ENCODE measurements at places on chromosomes 13 and 19. TPM values are rescaled to one million over a fixed set of nuclear protein-coding genes. Genes with fewer than 3 reads are reported as not detected.

DNA sequence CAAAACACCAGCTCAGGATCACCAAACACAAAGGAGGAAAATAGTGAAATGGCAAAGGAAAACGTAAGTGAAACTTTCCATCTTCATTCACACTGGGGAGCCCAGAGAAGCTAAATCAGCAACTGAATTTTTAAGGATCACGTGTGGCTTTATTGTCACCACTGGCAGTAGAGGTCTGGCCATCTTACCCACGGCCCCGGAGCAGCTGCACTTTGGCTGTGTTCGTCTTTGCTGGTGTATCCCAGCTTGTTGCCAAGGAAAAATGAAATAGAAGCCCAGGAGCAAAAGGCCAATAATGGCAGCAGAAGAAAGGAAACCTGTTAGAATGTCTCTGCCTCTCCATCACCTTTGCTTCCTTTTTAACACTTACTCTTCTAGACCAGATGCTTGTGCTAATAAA, 274.7 kb downstream of the FOXO1 start:
- no peak for DNase-seq

GRCh38 chr19:17915940-17916593, 16.7 kb upstream of the CCDC124 start:
- DNase-seq = no peak

DNA sequence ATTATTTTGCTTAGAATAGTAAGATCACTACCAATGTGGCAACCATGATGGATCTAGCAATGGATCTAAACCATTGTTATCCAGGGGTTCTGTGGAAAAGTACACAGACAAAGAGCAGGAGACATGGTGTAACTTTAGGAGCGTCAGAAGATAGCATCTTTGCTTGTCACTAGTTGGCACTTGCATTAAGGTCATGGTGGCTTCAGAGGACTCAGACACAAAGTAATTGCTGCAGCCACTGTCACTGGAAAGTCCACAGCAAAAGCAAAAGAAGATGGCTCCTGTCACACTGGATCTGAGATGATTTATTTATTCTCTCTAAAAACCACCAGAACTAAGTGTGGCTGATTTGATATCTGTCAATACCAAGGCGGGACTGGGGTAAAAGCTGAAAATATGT, 93.3 kb upstream of the PCDH20 start:
- DNase-seq = no peak

DNA sequence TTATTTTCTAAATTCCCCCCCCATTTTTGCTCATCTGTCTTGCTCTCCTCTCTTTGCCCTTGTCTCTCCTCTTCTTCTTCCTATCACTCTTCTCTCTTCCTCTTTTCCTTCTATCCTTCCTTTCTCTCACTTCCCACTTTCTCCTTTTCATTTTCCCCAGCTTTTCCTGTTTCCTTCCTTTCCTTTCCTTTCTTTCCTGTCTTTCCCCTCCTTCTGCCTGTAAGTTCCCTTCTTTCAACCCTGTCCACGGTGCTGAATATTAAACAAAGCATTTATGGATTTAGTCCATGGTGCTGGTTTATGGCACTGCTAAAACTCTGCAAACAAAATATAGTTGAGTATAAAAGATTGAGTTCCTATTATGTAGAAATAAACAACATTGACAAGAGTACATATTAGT, 27.6 kb downstream of the SCEL start:
- DNase-seq = no peak

DNA sequence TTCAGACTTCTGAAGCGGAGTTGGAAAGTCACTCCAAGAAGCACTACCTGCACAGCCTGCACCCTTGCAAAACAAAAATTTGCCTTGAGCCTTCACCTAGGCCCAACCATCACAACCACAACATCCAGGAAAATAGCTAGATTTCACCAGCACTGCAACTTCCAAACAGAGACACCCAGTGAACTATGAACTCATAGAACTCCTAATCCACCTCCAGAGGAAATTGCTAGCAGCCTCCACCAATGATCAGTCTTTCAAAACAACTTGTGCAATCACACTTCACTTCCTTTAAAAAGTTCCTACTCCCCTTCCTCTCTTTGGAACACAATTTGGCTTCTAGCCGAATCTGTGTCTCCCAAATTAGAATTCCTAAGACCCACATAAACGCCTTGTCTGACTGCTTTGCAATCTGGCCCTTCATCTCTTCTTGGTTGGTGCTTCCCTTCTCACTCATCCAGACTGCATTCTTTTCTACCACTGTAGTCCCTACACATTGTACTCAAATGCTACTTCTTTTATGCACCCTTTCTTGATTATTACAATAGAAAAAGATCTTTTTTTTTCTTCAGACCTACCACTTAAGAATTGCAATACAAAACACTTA, 489.2 kb upstream of the ARGLU1 start:
- DNase-seq = no peak

DNA sequence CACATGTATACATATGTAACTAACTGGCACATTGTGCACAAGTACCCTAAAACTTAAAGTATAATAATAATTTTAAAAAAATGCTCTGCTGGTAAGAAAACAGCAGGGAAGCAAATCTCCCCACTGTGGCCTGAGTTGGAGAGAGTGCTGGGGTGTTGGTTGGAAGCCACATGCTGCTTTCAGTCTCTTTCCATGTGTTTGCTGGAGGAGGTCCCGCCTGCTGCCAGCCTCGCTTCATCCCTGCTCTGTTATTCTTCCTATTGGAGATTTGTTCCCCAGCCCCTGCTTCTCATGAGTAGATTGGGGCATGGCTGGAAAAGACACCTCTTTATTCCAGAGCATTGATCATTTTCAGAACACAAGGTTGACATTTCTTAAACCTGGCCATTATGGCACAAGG, 230.5 kb downstream of the FGF9 start:
- DNase-seq = no peak

DNA sequence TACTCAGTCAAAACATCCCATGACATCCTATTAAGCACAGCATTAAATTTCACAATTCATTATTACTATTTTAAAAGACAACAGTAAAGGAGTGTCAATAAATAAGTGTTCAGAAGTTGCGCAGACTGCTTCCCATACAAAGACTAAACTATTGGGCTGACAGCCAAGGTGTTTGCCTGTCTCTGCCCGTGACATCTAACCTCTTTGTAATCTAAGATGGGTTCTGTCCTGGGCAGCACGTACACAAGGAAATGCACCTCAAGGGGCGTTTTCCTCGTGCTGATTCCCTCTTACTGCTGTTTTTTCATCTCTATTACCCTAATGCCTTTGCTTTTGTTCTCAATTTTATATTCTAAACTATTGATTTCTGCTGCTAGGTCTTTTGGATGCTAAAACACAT, 216.3 kb downstream of the NHLRC3 start:
- no peak for DNase-seq

DNA sequence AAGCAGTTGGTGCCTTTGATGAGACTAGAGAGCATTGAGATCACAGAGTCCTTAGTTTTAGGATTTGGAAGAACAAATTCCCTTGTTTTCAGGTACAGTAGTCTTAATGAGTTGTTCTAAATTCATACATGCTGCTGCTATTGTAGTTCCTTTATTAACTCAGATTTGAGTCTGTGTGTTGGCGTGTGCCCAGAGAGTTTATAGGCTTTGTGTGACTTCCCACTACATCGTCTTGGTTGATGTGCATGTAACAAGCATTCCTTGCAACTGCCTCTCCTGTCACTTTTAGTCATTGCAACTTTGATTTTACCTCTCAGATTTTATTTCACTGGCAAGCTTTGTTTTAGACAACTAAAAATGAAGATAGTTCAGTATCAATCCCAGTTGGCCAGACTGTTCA, 135.5 kb downstream of the ZAR1L start:
- no peak for DNase-seq

DNA sequence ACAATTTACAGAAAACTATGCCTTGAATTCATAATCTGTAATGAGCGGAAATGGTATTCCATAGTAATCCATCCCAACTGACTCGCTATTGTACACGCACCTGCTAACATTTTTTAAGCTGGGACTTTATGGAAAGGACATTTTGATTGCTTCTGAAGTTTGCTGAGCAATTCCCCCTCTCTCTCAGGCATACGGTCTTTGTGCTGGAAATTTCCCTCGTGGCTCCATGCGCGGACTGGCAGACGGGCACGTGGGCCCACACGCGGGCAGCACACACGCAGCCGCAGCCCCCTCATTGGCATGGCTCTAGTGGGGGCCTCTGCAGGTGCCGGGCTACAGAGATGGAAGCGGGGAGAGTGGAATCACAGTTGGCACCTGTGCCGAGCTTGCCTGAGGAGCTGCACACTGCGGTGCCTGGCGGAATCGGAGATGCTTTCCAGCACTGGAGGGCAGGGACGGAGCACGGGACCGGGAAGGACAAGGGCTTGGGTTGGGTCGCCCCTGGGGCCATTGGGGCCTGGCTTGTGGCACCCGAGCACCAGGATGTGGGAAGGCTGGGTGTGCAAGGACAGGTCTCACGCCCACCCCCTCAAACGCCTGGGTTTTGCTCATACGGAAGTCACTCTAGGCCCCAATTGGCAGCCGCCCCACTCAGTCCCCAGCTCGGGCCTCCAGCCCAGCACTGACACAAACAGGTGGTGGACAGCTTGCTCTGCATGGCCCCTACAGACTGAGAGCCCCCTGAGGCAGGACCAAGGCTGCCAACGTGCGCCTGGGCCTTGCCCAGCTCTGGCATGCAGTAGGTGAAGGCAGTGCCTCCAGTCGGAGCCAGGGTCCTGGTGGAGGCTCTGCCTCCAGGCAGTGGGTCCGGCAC, 30.2 kb upstream of the CCNE1 start:
- peak; percentile 53 for DNase-seq

- DNase-seq = no peak
Observed at GRCh38 chr13:34358811-34359513, 541.0 kb downstream of the RFC3 start.

GRCh38 chr13:75637181-75637750, 1.1 kb downstream of the LMO7 start:
- no peak for DNase-seq

- DNase-seq = no peak
Observed at GRCh38 chr13:57640607-57641006, 9.1 kb downstream of the PCDH17 start.

GRCh38 chr13:99000137-99000536, 22.3 kb upstream of the DOCK9 start:
- DNase-seq = no peak

DNA sequence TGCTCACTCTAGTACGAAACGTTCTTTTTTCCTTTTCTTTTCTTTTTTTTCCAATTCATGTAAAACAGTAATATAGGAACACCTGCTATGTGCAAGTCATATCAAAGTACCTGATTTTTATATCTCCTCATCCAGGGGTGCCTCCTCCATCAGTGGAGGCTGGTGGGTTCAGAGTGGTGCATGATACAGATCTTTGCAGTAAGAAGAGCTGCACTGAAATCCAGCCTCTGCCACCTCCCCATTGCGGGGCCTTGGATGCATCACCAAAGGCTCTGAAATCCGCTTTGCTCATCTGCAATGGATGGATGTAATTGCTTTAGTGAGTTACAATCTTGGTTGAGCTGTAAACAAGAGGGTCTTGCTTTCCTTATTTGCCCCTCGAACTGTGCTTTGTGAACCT, 38.3 kb downstream of the GPR12 start:
- no peak for DNase-seq

DNA sequence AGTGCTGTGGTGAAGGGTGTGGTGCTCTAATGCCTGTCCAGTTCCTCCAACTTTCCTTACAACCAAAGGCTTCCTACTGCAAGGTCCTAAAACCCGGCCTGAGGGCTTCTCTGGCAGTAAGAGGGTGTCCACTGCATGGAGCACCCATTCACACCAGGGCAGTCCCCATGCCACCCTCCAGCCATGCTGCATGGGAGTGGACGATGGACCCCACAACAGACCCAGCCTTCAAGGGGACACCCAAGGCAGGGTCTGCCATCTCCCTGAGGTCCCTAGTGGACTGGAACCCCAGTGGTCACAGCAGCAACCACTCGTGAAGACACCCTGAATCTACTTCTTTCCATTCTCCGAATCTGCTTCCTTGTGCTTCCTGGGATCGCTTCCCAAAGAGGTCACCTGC, 117.6 kb upstream of the SOX1 start:
- no peak for DNase-seq

DNA sequence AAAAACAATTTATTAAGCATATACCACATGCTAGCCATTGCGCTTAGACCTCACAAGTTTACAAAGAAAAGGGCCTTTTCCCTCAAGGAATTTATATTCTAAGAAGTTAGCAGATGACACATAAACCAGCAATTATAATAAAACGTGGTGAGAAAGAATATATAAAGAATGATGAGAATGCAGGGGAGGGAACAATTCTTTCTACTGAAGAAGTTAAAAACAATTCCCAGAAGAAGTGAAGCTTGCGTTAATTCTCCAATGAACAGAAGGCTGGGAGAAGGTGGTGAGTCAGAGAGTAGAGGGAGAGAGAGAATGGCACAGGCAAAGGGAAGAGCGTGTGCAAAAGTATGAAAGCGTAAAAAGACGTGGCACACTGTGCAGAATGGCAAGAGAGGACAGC, 69.5 kb upstream of the ZDHHC20 start:
- DNase-seq = no peak

DNA sequence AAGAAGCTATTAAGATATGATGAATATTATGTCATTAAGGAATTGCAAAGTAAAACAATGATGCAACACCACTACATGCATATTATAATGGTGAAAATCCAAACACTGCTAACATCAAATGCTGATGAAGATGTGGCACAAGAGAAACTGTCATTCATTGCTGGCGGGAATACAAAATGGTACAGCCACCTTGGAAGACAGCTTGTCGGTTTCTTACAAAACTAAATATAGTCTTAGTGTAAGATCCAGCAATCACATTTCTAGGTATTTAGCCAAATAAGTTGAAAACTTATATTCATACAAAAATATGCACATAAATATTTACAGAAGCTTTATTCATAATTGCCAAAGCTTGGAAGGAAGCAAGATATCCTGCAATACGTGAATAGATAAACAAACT, 114.9 kb upstream of the EDNRB start:
- DNase-seq = no peak

DNA sequence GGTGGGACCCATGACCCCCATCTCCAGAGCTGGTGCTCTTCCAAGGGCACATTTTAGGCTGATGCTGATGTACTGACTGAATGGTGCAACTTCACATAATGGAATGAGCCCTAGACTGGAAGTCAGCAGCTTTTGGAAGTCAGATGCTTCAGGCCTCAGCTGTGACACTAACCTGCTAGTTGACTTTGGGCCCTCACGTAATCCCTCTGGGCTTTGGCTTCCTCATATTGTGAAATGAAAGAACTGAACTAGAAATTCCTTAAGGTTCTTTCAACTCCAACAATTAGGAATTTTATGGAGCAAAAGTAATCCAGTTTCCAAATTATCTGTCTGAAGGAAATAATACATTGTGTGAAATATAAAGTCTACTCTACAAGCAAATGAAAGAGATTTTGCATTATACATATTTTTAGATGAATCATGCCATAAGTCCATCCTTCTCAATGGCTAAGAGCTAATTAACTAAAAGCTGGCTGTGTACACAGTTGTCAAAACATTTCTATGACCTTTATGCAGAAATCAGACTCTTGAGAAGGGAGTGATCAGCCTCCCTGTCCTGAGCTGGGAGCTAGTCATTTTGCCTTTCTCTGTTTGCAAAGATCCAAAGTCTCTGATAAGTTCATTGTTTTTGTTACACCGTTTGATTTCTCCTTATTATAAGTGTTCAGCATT, 204.2 kb downstream of the DCLK1 start:
- no peak for DNase-seq

- no peak for DNase-seq
Observed at GRCh38 chr13:46345398-46345797, 41.7 kb downstream of the RUBCNL start.

The SLC7A10 gene
- 0.32 TPM for total RNA-seq

The C1QTNF9B gene
- total RNA-seq = 3.1 TPM

The ZNF98 gene
- not detected for total RNA-seq

The KLK5 gene
- not detected for total RNA-seq

The SKA3 gene
- total RNA-seq = 0.38 TPM

The NLRP11 gene
- total RNA-seq = not detected

The ZNF226 gene
- total RNA-seq = 15.7 TPM

The LRRC25 gene
- 5.0 TPM for total RNA-seq

The KLK4 gene
- not detected for total RNA-seq
